ENCODE measurements at places on chromosomes 5 and 9.

- DNase-seq = no peak
Measured at GRCh38 chr5:72041654-72042053, 65.6 kb upstream of the MAP1B start.

GRCh38 chr9:131227112-131227958 is 49.0 kb downstream of the FAM78A start:
- DNase-seq = no peak

GRCh38 chr5:104297076-104297475 is 734.5 kb upstream of the NUDT12 start:
- DNase-seq = no peak

- DNase-seq = no peak
Measured at GRCh38 chr5:130885027-130885426, 280.0 kb downstream of the HINT1 start.

- no peak for DNase-seq
Measured at GRCh38 chr9:107404161-107404560, 85.4 kb downstream of the KLF4 start.

DNA sequence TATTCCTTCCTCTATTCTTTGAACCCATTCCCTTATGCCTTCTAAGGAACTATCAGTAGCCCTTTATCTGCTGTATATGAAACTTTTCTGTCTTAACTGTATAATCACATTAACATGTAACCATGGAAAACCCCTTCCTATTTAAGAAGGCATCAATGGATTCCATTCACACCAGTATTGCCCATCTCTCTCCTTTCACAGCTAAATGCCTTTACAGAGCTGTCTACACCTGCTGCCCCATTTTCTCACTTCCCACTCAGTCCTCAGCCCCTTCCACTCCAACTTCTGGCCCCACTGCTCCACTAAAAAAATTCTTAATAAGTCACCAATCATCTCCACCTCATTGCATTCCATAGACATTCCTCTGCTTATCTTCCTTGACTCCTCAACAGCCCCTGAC is 50.8 kb downstream of the SEC61B start:
- no peak for DNase-seq

DNA sequence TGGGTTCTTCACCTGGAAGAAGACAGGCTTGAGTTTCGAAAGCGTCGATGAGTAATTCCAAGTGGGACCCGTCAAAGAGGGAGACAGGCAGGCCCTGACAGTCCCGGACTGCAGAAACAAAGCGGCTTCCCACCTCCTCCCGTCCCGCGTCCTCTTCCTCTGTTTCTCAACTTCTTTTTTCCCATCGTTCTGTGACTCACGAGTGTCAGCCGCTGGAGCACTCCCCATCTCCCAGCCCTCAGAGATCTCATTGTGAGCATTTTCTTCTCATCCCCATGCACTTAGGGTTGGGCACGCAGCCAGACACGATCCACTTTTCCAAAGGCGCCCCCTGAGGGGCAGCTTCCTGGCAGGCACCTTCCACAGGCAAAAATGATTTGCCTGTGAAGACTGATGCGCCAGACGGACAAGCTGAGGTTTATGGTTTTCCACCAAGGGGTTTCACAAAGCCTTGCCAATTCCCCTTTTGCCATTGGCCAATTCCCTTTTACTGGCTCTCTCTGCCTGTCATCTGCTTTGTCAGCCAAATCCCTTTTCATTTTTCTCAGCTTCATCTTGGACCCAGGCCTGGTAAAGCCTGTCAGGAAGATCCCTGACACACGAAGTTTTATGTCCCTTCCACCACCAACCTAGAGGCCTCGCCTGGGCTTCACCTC is 86.5 kb upstream of the ANKRD55 start:
- DNase-seq = peak; percentile 63

DNA sequence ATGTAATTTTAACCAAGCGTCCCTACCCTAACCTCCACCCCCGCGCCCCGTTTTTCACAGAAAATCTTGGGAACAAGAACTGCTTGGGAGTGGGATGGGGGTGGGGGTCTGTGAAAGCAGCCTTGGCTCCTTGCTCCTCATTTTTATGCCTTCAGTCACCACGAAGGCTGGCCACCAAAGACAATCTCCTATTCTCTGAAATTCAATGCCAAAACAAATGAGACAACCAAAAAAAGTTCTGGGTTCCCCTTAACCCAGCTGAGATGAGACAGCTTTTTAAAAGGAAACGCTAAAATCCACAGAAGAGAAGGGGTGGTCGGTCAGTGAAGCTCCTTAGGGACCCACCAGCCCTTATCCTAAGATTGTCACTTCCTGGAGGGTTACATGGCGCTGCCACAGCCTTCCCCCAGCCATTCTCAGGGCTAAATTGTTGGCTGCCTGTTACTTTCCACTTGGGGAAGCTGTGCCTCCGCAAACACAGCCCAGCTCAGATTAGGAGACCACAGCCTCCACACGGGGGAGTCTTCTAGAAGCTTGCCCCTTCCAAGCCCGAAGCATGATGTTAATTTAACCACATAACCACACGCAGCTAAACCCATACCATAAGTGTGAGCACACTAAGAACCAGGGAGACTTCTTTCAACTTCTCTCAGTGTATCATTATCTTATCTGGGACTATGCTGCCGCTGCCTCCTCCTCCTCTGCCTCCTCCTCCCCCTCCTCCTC is 136.3 kb downstream of the FOXD1 start:
- no peak for DNase-seq

All from right forelimb (tissue), 1 donor.